ENCODE measurements at places on chromosomes 12 and 14. TPM values are rescaled to one million over a fixed set of nuclear protein-coding genes. Genes with fewer than 3 reads are reported as not detected.

GRCh38 chr12:130788515-130788914 is 50.5 kb downstream of the STX2 start:
- DNase-seq: no peak

DNA sequence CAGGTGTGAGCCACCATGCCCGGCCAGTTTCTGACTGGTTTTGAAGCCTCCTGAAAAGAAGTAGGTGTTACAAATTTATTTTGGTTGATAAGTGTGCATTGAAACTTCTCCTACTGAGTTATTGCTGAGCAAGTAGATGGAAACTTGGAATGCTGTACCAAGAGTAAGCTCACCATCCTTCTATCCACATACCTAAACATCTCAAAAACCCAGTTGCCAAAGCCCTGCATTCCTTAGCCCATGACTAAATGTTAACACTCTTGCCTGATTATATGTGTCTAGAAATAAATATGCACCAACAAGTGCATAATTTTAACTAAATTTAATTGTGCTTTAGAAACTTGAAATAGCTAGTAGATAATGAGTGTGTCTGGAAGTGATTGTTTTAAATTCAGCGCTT is 357.8 kb downstream of the DUSP6 start:
- peak; percentile 38 for DNase-seq

DNA sequence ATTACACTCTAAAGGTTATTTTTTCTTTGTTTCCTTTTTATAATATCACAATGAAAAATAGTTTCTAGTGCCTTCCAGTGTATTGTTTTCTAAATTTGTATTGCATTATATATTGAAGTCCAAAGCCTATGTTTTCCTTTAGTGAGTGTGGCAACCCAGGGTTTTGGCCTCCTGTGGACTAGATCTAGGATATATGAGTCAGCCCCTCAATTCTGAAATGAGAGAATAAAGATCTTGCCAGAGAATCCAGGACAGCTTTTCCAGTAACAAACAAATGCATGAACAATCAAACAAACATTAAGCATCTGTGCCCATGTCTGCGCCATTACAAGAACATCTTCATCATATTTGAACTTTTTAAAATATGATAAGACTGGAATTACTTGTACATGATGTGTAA is 70.7 kb upstream of the SSTR1 start:
- DNase-seq: peak; percentile 78

DNA sequence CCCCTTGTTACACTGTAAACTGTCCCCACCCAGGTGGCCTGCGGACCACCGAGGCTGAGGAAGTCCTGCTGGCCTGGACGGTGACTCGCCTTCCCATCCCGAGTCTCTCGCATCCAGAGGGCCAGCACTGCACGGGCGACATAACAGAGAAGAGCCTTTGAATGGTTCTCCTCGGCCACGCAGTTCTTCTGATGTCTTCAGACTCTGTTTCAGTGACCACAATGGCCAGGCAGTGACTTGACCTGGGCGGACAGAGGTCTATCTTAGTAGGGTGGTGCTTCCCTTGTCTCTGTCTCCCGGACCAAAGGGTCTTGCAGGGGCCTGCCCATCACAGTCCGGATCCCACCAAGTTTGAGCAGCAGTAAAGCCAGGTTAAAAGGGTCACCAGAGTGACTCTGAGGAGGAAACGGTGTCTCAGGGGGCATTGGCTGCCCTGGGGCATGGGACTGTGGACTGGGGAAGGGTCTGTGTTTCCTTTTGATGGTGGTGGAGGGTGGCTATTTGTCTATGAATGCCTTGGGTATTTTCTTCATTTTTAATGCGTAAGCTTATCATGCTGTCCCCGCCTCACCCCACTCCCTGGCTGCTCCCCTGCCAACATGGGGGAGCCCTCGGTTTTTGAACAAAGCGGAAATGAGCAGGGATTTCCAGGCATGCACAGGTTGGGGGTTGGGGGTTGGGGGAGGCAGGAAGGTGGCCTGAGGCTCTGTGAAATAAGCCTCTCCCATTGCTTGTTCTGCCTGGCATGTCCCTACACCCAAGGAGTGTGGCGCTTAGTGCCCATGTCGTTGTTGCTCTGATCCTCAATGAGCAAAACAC is 10.3 kb downstream of the KRT85 start:
- no peak for DNase-seq

DNA sequence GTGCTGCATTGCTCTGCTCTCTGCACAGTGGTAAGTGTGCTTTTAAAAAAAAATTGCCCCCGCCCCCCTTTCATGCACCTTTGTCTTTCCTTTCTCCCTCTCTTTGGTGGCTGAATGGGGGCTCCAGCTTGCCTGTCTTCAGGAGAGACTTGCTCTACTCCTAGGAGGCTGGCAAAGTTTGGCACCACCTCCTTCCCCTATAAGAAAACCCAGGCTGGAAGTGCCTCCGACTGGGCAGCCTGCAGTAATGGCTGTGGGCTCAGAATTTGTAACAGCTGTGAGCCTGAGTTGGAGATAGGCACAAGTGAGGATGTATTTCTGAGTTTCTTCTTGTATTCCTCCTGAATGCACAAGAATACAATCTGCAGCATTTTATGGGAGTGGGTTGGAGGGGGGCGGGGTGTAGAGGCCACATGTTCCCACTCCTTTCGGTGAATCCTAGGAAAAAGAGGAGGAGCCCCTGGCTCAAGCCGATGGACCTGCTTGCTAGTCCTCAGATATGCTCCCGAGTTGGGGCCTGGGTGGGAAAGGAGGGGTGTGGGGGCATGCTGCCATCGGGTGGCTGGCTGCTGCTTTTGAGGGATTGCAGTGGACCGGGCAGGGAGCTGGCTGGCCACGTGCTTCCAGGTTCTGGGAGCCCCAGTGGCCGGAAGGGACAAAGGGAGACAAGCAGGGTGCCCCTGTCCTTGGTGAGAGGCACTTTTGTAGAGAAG is 124.3 kb downstream of the TSPAN9 start:
- no peak for DNase-seq

DNA sequence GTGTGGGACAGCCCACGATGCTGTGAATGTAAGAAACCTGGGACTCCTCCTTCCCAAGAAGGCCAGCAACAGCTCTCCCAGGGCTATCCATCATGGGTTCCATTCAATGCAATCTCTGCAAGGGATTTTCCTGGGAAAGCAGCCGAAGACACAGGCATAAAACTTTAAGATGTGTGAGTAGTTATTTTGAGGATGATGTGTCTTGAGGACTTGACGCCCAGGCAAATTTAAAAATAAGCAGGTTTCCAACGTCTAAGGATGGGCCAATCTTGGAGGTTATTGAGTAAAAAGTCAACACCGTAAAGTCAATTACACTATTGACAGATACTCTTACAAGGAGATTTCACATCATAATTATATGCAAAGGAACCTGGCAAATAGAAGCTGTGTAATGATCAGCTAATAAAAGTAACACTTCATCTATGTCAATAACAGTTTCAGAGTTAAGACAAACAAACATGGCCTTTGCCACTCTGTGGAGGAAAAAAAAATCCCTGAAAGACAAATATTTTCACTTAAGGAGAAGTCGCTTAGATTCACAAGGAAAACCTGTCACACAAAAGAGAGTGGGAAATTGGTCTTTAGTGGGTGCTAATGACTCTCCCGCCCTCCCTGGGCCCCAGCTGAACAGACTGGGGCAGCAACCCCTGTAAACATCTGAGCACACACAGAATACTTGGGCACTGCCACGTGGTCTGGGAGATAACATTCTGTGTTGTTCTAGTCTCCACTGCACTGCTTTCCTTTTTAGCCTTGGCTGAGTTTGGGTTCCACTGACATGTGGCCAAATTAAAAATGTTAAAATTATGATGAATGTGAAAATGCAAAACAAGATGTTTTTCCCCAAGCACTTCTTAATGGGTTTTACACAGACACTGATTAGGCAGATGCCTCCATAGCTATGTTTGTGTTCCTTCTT is 240.9 kb downstream of the FOXN3 start:
- DNase-seq: no peak

GRCh38 chr12:15608941-15609340 is 180.2 kb downstream of the EPS8 start:
- peak; percentile 20 for DNase-seq

DNA sequence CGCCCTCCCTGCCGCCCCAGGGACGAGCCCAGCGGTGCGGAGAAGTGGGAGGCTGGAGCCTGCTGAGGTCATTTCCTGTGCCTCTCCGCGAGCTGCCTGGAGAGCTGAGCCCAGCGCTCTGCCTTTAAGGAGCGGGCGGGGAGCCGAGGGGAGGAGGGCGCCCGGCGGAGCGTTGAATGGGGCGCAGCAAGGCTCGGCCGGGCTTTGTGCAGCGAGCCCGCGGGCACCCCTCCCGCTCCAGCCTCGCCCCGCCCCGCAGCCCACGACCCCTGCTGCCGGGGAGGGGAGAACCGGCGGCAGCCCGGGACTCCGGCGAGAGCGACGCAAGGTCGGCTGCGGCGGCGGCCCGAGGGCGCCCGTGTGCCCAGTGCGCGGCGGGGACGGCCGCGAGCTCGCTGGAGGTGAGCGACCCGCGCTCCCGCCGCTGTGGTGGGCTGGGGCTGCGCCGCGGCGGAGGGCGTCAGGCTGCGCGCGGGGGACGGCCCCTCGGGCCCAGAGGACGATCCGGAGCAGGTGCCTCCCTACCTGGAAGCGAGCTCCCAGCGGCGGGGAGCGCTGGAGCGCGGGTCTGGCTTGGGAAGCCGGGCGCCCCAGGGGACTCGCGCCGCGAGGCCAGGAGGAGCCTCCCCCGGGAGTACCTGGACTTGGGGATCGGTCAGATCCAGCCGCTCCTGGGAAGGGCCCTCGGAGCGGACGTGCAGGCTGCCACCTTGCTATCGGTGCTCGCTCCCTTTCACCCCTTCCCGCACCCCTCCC is at the start of gene PLEKHH1:
Gene PLEKHH1 (plus strand): TSS at position 293 of the 756 bp plus-strand sequence. CDS start 8,578 bp downstream, outside the sequence.
- DNase-seq: peak; percentile 87

DNA sequence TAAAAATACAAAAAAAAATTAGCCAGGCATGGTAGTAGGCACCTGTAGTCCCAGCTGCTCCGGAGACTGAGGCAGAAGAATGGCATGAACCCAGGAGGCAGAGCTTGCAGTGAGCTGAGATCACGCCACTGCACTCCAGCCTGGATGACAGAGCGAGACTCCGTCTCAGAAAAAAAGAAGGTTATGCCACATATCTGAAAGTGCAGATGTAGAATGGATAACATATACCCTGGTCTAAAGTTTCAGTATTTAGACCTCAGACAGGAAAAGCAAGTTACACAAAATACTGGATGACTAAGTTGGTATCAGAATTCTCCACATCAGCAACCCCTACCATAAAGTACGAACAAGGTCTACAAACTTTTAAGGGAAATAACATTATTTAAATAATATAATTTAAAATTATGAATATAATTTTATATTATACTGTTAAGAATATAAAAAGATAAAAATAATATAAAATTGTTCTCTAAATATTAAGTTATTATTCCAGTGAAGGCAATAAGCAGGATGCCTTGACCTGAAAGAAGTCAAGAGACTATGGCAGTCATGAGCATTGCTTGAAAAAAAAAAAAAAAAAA is 169.9 kb downstream of the CRADD start:
- no peak for DNase-seq

- DNase-seq: no peak
Measured at GRCh38 chr14:71212093-71212492, 304.8 kb downstream of the PCNX1 start.

CACNB3 gene
- 18.6 TPM for total RNA-seq

GRCh38 chr14:84131924-84132323 is 1398.0 kb upstream of the FLRT2 start:
- DNase-seq: no peak

DLK1 gene
- total RNA-seq: not detected

GPR65 gene
- total RNA-seq: 0.13 TPM

All from GM23248 (cell line).